ENCODE measurements at places on chromosomes 1 and 21.
A peak's percentile ranks its signal among the peaks of the same experiment; 100 is the strongest.

DNA sequence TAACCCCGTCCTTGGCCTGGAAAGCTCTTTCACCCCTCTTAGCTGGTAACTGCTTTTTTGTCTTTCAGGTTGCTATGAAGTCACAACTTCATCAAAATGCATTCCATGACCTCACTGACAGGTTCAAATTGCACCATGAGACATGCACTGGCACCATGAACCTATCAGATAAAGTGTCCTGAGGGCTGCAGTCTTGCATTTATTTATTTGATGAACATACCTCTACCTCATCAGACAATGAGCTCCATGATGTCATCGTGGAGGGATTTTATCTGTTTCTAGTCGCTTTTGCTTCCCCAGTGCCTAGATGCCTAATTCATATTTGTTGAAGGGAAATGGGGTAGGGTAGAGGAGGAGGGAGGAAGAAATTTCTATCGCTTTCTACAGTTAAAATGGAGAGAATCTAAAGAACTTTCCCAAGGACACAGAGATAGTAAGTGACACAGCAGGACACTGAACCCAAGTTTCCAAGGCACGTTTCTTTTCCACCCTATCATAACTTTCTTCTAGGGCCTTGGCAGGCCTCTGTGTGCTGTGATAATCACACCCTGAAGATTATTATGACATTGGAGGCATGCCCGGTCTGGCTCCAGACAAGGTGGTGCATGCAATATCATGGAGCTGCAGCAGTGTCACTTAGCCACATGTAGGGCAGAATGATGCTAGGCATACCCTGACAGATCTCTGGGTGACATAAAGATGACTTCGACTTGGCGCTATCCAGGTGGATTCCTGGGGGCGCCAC is 69.5 kb downstream of the CD58 start:
- DNase-seq: no peak

DNA sequence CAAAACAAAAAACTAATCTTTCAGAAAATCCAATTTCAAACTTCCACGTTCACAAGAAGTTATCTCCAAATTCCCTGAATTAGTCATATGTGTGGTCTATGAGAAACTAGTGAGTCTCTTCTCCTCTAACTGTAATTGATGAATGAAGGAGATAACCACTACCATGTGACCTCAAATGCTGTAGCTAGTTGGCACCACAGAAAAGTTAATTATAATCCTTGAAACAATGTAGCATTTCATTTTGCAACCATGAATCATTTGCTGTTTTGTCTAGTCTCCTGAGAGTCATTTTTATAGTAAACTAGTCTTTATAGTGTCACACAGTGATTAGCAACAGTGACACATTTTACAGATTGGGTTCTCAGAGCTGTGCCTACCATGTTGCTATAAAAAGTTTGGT is 287.5 kb downstream of the LRRIQ3 start:
- DNase-seq: no peak

GRCh38 chr1:64269558-64269884 is 66.1 kb downstream of the UBE2U start:
- no peak for DNase-seq

DNA sequence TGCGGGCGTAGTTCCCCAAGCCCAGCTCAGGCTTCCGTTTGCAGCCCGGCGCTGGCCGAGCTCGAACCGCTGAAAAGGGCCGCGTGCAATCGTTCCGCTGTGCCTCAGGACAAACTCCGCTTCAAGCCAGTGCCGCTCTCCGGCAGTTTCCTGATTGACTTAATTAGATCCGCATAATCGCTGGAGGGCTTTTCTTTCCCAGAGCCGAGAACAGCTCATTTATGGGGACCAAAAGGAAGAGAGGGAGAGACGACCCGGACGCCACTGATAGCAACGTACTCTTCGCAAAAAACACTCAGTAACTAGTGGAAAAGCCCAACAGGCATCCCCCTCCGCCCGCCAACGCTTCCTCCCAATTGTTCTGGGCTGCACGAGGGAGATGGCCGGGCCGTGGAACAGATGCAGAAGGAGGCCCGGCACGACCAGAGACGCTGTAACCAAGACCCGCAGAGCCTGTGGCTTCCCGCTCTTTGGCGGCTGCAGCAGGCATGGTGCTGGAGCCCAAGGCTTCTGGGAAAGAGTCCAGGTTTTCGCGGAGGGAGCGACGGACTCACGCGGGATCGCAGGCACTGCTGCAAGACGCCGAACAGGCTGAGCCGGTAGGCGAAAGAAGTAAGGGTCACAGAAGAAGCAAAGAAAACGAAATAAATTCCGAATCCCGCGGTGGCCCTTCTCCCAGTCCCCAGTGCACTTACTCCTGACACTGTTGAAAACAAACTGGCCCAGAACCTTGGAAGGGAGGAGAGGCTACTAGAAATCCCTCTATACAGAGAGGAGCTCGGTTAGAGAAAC is 3.6 kb upstream of the FOXD2 start:
- DNase-seq: no peak

- DNase-seq: no peak
Measured at GRCh38 chr1:210233216-210233494, 559 bp downstream of the SERTAD4 start.

GRCh38 chr1:29439615-29440014 is 203.3 kb downstream of the PTPRU start:
- no peak for DNase-seq

DNA sequence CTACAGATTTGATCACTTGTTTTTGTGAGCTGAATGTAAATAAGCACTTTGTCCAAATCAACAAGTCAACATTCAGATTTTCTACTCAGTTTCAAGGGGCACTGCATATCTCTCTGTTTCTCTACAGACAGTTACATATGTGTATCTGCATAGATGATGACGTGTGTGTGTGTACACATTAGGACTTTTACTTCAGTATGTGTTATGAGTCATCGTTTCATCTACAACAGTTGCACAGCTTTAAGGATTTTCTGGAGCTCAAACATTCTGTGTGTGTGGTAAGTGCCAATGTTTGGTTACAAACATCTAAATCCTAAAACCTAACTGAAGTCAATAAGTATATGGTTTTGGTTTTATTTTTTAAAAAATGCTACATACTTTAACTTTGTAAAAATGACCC is 494.5 kb upstream of the PBX1 start:
- no peak for DNase-seq

DNA sequence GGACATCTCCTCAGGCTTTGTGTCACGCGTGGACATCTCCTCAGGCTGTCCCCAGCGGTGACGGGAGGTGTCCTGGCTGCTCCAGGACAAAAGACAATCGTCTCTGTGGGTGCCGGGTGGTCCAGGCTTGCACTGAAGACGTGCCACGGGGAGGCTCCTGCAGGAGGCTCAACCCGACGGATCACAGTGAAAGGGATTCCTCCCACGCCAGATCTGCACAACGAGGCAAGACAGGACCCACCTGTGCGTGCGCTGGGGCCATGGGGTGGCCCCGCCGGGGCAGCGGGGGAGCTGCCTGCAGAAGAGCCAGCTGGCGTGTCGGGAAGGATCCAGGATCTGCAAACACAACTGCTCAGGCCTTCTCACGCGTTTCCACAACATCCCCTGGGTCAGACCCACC is 18.8 kb upstream of the ARHGEF16 start:
- DNase-seq: no peak

DNA sequence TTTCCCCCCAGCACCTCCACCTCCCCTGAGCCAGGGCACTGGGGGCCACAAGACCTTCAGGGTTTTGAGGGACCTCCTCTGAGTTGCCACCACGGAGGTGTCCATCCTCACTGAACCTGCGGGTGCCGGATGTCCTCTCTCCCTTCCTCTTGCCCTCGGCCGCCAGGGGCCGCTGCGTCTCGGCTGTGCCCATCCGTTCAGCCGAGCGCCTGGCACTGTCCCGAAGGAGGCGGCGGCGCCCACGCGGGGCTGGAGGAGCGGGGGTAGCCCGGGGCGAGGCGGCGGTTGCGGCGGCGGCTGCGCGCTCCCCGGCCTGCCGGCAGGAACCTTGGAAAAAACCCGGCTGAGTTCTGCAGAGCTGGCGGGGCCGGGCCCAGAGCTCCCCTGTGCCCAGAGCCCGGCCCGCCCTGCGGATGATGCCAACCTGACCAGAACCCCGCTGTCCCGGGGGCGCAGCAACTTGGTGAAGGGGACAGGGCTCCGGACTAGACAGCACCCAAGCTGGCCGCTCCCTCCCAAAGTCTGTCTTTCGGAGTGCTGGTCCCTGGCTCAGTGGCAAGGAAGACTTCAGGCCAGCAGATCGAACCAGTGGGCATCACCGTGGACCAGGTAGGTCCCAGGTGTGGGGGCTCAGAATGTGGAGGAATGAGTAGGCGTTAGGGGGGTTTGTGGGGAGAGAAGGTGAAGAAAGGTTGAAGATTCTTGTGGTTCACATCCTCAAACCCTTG is 3.7 kb upstream of the PPM1J start:
- DNase-seq: peak; percentile 82

GRCh38 chr1:196891251-196891650 is 3.4 kb downstream of the CFHR4 start:
- DNase-seq: no peak

DNA sequence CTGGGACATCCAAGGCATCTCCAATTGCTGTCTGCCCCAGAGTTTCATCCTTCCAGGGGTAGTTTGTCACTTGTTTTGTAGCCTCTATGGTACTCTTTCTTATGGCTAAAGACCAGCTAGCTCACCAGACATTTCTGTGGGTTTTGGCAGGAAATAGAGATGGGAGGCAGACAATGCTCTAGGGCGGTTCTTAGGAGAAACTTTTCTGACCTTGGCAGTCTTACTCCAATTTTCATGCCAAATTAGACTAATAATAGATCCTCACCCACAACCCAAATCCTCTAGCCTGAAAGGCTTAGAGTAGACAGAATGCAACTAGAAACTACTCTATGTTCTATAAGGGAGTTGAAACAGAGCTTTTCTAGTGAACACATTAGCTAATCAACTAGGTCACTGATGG is 69.8 kb downstream of the LRIG2 start:
- no peak for DNase-seq

DNA sequence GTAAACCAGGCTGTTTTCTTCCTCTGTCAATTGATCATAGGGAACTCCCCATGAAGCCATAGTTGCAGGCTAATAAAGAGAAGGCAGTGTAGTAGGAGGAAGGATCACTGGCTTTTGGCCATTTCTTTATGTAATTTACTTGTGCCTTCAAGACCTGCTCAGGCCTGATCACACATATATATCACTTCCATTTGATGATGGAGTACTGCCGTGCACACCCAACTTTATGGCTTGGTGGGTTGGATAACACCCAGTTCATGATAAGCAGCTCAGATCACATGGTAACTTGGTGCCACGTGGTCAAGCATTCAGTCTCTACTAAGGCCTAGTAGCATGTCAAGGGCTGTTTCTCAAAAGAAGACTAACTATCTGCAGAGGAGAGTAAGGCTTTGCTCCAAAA is 4.1 kb downstream of the MROH9 start:
- no peak for DNase-seq

GRCh38 chr1:226154593-226154992 is 31.9 kb downstream of the ACBD3 start:
- no peak for DNase-seq

DNA sequence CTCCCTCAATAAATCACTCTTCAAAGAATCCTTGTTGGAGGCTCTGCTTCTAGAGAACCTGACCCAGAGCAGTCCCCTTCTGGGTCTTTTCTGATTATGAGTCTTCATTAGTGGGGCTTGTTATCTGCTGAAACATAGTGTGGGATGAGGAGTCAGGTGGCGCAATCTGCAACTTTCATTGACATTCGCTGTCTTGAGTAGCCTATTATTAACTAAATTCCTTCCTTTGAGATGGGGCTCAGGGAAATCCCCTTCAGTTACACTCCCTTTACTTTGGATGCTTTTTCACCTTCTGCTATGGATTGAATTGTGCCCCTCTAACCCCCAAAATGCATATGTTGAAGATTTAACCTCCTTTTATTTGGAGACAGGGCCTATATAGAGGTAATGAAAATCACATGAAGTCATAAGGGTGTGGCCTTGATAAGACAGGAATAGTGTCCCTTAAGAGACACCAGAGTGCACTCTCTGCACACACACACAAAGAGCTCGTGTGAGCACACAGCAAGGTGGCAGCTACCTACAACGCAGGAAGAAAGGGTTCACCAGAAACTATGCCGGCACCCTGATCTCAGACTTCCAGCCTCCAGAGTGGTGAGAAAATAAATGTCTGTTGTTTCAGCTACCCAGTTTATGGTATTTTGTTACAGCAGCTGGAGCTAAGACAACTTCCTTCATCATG is 19.5 kb downstream of the DIO1 start:
- no peak for DNase-seq

DNA sequence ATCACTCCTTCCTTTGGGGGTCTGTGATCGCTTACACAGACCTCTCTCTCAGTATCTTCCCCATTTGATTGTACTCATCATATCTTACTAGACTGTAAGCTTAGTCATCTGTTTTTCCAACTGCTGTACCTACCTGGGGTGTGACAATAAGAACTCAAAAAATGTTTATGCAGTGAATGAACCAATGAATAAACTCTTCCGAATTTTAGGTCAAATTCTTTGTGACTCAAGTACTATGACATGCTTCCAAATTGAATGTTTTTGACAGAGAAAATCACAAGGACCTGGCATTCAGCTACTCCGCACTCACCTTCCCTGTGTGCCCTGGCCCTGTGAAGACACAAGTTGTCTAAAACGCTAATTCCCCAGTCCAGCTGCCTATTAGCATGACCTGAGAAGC is 42.1 kb downstream of the TMCO4 start:
- DNase-seq: no peak

GRCh38 chr1:234373959-234374254 is 651 bp downstream of the COA6 start:
- no peak for DNase-seq

- DNase-seq: no peak
Measured at GRCh38 chr1:85268801-85269585, 7.4 kb downstream of the BCL10 start.

GRCh38 chr1:95742591-95743089 is 508.6 kb downstream of the RWDD3 start:
- no peak for DNase-seq

GRCh38 chr1:8970870-8971337 is 25.2 kb downstream of the CA6 start:
- DNase-seq: peak; percentile 81

- no peak for DNase-seq
Measured at GRCh38 chr1:211942583-211942982, 92.8 kb downstream of the INTS7 start.

GRCh38 chr1:157624471-157624870 is 26.6 kb upstream of the FCRL4 start:
- DNase-seq: no peak

GRCh38 chr1:17274186-17275170 is 25.6 kb downstream of the PADI3 start:
- DNase-seq: peak; percentile 53

DNA sequence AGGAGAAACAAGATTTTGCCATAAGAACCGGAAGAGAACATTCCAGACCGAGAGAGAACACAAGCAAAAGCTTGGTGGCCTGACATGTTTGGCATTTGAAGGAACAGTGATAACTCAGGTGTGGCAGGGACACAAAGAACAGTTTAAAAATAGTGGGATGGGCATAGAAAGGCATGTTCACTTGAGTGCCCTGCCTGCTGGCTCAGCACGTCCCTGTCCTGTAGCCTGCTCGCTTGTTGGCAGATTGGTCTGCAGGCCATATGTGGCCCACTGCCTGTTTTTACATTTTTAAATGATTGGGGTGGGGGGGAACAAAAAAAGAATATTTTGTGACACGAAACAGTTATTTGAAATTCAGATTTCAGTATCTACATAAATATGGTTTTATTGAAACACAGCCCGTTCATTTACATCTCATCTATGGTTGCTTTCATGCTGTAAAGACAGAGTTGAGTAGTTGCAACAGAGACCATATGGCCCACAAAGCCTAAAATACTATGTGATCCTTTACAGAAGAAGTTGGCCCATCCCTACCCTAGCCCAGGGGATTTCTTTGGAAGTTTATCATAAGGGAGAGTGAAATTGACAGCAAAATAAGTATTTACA is 100.7 kb downstream of the RGL1 start:
- DNase-seq: no peak

All from activated naive CD4-positive, alpha-beta T cell treated with anti-CD3 and anti-CD28 coated beads for 36 hours (primary cell).